Hematopoietic multipotent progenitor cell treated with erythropoietin and hydrocortisone succinate and interleukin-3 and kit ligand, for 6 days (in vitro differentiated cells): ENCODE measurements at places on chromosomes 11 and 22.

DNA sequence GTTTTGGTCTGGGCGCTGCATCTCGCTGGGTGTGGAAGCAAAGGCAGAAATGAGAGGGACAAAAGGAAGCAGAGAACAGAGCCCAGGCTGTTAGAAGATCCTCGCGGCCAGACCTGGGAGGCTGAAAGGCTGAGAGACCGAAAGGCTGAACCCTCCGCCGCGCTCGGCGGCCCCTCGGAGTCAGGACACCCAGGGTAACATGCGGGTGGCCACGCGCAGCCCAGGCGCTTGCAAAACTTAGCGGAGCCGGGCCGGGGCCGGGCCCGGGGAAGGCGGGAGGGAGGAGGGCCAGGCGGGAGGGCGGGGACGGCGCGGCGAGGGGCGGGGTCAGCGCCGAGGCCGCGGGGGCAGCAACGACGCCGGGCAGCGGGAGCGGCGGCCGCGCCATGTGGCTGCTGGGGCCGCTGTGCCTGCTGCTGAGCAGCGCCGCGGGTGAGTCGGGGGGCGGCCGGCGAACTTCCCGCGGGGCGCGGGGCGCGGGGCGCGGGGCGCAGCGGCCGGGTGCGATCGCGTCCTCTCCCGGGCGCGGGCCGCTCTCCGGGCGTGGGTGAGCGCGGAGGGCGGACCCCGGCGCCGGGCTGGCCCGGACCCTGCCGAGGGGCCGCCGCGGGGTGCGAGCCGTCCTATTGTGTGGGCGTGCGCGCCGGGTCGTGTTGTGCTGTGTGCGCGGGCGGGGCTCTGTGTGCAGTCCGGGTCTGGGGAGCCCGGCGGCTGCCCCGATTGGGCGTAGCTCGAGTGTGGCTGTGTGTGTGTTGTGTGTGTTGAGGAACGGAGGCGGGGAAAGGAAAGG is at the start of gene LDLRAD3:
Gene LDLRAD3 (plus strand): TSS at position 350 of the 790 bp plus-strand sequence. CDS start 37 bp downstream, at position 387.
- DNase-seq: peak; percentile 80

- no peak for DNase-seq
Measured at GRCh38 chr11:71530602-71531001, 3.5 kb downstream of the KRTAP5-7 start.

DNA sequence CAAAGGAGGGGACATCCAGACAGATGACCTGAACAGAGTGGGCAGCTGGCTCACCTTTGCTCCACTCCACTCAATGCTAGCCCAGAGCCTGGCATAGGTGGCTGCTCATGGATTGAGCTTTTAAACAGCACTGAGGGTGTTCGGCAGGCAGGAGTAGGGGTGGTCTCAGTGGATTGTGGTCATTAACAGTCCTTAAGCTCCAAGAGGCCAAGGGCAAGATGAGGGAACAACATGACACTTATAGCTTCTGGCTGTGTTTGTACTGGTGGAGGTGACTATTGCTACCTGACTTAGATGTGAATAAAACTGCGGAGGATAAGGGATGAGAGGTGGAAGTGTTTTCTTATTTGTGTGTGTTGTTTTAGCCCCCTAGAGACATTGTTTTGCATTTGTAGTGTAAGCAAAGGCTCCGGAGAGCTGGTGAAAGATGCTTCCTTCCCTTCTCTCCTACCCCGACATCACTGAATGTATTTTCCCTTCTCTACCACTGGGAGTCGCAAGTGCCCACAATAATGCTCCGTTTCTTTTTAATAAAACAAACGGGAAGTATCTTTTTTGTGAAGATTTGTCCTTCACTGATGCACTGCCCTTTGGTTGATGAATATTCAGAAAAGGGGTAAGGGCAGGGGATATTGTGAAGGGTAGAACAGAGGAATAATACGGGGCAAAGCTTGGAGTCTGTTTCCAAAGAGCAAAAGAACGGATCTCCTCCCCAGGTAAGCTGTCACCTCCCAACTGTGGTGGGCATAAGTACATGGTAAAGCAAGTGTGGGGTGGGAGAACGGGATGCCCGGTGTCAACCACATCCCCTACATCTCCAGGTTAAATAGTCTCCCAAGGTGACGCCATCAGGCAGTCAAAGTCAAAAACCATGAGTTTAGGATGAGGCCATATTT is 27.5 kb upstream of the MTNR1B start:
- DNase-seq: peak; percentile 61

DNA sequence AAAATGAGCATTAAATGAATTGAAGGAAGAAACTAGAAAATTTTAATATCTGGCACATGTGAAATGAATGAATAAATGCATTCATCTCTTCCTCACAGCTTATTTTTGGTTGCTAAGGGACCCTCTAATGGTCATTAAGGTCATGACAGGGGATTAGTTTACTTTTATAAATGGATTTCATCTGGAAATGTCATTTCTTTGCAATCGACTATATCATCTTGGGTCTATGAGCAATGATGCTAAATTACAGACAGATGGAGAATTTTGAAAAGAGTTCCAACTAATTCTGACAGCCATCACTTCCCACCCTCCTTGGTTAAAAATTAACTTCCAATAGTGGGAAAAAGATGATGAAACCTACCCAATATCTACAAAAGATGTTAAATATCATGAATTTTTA is 98.0 kb downstream of the KIF18A start:
- no peak for DNase-seq

DNA sequence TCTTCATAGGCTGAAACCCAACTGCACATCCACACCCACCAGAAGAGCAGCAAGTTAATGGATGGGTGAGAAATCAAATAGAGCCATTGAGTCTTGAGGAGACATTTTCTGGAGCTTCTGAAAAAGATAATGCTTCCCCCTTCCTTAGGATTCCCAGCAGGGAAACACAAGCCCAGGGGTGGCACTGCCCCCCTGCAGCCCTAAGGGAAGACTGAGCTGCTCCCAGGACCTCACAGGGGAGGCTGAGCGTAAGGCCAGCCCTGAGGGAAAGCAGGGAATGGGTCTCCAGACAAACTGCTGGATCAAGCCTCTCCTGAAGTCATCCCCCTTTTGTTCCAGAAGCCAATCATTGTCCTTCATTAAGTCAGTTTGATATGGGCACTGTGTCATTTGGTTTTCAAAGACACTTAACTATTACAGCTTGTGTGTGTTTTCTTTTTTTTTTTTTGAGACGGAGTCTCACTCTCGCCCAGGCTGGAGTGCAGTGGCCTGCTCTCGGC is 15.1 kb downstream of the LTO1 start:
- no peak for DNase-seq

DNA sequence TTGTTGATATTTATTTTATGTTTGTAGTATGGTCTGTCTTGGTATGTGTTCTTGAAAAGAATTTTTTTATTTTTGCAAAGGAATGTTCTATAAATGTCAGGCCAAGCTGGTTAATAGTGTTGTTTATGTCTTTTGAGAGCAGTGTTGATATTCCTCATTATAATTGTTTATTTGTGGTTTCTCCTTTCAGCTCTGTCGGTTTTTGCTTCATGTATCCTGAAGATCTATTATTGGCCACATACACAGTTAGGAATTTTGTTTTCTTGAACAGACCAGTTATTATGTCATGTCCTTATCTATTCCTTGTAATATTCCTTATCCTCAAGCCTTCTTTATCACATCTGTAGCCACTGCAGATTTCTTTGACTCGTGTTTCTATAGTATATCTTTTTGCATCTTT is 56.5 kb downstream of the PDHX start:
- no peak for DNase-seq

- DNase-seq: no peak
Measured at GRCh38 chr22:17536269-17536668, 27.0 kb upstream of the SLC25A18 start.
